CD4-positive, alpha-beta T cell treated with Interleukin-4 for 1 hour (primary cell): ENCODE measurements at places on chromosomes 7 and 10.

DNA sequence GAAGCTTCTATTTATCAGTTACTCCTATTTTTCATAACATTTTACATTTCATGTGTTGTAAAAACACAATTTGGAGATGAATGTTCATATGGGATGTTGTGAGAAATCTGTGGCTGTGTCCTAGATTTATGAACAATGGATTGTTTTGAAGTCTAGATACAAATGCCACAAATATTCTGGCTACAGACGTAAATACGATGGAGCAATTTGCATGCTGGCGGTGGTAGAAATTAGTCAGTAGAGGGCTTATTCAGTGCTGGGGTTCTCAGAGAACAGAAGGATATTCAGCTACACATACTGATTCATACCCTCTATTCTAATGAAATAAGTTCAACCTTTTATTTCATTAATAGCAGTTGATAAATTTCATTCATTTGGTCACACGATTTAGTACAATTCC is 48.8 kb downstream of the PLPP4 start:
- no peak for DNase-seq

DNA sequence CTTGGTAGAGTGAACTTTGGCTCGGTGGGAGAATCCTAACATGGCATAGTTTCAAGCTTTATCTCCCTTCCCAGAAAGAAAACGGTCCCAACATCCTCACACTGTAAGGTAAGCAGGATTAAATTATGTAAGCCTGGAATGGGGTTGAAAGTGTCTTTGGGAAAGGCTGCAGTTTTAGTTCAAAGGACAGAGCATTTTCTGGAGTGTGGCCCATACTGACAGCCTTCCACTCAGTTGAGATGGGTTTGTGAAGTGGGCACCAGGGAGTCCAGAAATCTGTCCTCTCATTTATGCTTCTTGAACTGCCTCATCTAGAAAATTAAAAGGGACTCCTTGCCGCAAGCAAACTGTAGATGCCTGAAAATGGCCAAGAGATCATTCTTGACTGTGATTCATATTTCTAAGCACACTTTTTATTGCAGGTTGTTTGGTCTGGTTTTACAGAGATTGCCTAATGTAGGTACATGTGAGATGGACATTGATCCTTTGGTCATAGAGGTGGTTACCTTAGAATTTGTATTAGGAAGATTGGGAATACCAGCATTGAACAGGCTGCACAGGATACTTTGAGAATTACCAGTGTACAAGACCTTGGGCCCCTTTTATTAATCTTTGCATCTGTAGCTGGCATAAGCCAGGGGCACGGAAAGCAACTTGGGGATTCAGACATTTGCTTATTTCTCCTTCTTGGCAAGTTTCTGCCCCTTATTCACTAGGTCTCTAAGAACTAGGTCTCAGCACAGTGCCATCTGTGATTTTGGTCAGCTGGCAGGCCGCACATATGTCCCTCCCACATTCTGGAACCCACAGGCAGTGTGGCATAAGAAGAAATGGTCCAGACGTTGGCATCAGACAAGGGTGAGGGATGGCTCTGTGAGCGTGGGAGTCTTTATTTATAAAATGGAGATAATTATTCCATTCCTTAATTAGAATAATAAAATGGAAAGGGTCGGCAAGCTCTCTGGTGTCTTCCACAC is 125.9 kb downstream of the GLCCI1 start:
- no peak for DNase-seq

- no peak for DNase-seq
Observed at GRCh38 chr7:105610165-105610930, 29.1 kb upstream of the EFCAB10 start.

DNA sequence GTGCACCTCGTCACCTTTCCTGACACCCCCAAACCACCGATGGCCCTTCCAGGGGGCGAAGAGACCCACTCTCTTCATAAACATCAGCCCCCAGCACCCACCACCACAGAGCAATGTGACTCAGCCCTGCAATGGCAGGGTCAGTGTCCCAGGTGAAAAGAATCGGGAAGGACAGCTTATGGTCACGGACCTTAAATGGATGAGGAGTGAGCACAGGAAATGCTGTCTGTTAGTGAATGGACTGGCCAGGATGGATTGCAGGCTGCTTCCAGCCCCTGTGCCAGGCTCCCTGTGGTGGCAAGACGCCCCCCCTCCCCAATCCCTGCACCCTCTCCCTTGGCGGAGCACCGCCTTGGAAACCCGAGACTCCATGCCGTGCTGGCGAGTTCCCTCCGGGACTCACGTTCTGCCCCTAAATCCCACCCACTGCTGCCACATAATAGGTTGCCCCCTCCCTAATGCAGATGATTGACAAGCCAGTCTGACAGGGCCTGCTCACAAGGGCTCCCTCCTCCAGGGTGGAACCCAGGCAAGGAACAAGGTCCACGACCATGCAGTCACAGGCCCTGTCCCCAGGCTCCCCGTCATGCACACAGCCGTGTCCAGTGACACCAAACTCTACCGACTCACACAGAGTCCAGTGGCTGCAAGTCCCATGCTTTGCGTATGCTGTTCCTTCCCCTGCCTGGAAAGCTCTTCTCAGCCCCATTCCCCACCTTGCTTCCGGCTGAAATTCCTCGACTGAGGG is 7.3 kb downstream of the ASB13 start:
- no peak for DNase-seq

GRCh38 chr10:32955299-32955772 is 2.7 kb downstream of the ITGB1 start:
- no peak for DNase-seq

- DNase-seq = no peak
Observed at GRCh38 chr7:154776350-154776749, 226.6 kb downstream of the PAXIP1 start.

DNA sequence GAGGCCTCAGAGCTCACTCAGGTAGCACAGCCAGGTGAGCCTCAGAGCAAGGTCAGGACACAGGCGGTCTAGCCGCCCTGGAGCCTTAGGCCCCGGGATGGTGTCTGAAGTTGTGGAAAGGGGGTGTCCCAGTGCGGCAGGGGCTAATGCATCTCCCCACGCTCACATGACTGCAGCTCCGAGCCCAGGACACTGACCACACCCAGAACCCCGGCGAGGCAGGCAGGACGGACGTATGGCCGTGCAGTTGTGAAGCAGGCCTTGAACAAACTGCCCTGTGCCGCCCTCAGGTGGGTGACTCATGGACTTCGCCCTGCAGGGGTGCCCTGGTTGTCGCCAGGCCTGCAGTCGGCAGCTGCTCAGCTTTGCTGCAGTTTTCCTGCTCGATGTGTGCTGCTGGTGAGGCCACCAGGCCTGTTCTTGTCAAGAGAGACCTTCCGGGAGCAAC is 5.0 kb upstream of the PRKAR1B start:
- DNase-seq = no peak

GRCh38 chr7:2513702-2514101 is 5.9 kb upstream of the LFNG start:
- no peak for DNase-seq

DNA sequence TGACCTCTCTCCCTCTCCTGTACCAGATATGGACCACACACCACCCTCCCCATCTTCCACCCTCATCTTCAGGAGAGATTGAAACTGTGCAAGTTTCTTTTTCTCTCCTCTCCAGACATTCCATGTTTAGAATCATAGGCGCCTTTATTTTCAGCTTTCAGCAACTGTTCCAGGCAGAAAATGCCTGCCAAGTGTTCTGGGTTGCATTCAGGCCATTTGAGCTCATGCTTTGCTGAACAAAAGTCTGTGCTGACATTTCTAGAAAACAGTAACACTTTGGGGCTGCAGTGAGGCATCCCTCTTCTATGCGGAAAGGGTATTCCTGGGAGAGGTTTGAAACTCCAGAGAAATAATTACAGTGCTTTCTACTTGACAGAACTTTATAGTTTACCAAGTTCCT is 361.7 kb downstream of the GPAM start:
- no peak for DNase-seq

DNA sequence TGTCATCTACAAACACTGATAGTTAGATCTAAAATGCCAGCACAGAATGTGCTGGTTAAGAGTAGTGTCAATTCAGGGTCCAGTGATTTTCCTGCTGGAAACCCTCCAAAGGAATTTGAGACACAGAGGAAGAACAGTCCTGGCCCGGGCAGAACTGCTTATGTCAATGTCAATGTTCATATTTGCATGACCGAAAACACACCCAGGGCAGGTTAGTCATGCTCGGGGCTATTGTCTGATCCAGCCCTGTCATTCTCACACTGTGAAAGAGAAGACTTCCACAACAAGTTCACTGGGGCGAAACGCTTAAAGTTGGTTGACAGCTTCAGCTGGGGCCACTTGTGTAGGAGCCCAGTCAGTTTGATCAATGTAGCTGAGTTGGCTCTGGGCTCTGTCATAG is 139.3 kb downstream of the C1GALT1 start:
- DNase-seq = peak; percentile 12

DNA sequence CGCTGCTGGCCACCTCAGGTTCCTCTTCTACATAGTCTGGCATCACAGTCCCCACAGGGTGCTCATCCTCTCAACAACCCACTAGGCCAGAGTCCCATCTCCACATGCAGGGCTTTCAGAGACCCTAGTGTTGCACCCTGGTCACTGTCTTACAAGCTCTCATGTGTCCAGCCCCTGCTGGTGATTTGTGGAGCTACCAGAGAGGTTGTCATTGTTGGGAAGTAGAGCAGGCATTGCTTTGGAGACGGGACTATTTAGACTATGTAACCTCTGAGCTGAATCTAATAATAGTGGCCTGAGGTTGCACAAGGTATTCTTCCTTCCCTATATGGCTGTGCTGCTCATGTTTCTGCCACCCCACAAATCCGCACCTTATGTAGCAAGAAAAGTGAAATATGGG is 135.3 kb upstream of the VWC2 start:
- DNase-seq = no peak

GRCh38 chr10:61821153-61821552 is 80.3 kb upstream of the ARID5B start:
- DNase-seq = no peak

- DNase-seq = no peak
Observed at GRCh38 chr7:54995610-54996363, 23.0 kb upstream of the EGFR start.

- DNase-seq = no peak
Observed at GRCh38 chr7:3041986-3042675, 1.5 kb downstream of the CARD11 start.

GRCh38 chr10:119737823-119738222 is 12.0 kb downstream of the INPP5F start:
- DNase-seq = no peak

DNA sequence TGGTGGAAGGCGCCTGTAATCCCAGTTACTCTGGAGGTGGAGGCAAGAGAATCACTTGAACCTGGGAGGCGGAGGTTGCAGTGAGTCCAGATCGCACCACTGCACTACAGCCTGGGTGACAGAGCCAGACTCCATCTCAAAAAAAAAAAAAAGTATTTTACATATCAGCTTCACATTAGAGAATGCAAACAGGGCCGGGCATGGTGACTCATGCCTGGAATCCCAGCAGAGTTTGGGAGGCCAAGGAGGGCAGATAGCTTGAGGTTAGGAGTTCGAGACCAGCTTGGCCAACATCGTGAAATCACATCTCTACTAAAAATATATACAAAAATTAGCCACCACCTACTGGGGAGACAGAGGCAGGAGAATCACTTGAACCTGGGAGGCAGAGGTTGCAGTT is 31.6 kb downstream of the USP54 start:
- no peak for DNase-seq

DNA sequence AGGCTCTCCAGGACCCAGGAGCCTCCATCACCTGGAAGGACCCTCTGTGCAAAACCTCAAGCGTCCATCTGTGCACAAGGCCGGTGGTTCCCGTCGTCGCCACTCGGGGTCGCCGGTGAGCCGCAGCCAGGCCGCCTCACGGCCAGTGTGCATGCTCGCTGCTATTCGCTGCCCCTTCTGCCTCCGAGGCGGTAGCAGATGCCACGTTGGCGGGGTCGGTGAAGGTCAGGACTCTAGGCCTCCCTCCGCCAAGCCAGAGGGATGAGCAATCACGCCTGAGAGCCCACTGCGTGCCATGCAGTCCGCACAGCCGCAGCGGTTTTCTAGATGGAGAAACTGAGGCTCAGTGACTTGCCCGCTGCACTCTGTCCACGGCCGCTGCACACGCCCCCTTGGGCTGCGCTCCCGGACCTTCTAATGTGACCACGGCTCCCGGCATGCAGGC is 5.7 kb downstream of the UPK3B start:
- no peak for DNase-seq

GRCh38 chr10:95363303-95363912 is 72.6 kb upstream of the PDLIM1 start:
- DNase-seq = peak; percentile 65

DNA sequence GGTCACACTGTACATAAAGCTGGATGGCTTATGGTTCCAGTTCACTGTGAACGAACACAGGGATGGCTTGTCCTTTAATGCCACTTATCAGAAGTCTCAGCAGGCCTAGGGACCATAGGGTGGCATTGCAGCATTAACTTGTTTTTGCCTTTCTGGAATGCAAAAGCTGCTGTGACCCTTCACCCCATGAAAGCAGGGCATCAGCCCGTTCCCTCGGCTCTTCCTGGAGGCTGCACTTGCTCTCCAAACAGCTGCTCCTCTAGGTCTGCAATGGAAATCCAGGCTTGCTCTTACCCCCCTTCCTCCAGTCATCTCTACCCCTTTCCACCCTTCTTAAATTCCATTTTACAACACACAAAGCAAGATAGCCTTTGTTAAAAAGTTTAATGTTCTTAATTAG is 17.9 kb upstream of the NEUROD6 start:
- DNase-seq = no peak

DNA sequence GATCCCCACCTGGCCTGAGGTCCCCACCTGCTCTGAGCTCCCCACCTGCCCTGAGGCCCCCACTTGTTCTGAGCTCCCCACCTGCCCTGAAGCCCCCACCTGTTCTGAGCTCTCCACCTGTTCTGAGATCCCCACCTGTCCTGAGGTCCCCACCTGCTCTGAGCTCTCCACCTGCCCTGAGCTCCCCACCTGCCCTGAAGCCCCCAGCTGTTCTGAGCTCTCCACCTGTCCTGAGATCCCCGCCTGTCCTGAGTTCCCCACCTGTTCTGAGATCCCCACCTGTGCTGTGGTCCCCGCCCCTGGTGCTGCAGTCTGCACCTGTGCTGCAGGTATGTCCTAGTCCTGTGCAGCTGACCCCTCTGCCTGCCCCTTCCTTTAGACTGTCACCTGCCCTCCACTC is 561.6 kb downstream of the TCERG1L start:
- no peak for DNase-seq

GRCh38 chr10:75367021-75367487 is 34.5 kb downstream of the ZNF503 start:
- DNase-seq = no peak

DNA sequence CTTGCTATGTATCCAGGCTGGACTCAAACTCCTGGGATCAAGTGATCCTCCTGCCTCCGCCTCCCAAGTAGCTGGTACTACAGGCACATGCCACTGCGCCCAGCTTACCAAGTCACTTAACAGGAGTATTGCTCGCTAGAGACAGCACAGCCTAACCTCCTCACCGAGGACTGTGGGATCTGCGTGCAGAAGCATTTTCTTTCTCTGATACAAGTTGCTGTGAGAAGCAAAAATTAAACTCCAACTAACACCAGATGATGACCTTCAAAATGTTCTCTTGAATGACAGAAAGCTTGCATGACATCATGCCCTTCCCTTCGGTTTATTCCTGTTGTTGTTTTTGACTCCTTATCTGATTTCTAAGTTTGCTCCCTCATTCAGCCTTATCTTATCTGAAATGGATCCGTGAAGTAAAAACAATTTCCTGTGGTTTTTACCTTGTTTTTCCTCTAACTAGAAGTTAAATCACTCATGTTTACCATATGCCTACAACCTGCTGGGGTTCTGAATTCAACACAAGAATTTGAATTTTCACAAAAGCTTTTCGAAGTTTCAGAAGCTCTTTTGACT is 94.4 kb upstream of the KIF5B start:
- peak; percentile 29 for DNase-seq
